ENCODE measurements at places on chromosomes 7 and 10. TPM values are rescaled to one million over a fixed set of nuclear protein-coding genes. Genes with fewer than 3 reads are reported as not detected.

OR9A2 gene
- total RNA-seq = not detected

EPHB6 gene
- total RNA-seq = 5.7 TPM

MRPS33 gene
- total RNA-seq = 58.5 TPM

MYL10 gene
- not detected for total RNA-seq

HMX2 gene
- not detected for total RNA-seq

GRCh38 chr7:24733414-24734060, 23.7 kb downstream of the GSDME start:
- H3K4me1 ChIP-seq = peaks cover 9% of the 10 kb centered on the region
- no peak for DNase-seq

- H3K36me3 ChIP-seq = no peaks in the 10 kb centered on the region
- no peak overlapping the region for H3K27ac ChIP-seq
- peaks cover 26% of the 10 kb centered on the region for H3K27me3 ChIP-seq
- peaks cover 22% of the 10 kb centered on the region for H3K4me1 ChIP-seq
- no peak overlapping the region for H3K4me3 ChIP-seq
Measured at GRCh38 chr10:101453318-101453717, 99.4 kb downstream of the BTRC start.

- no peak overlapping the region for H3K4me3 ChIP-seq
- no peak for DNase-seq
- H3K36me3 ChIP-seq = no peaks in the 10 kb centered on the region
Measured at GRCh38 chr7:51067258-51067657, 249.4 kb downstream of the COBL start.

- no peak overlapping the region for H3K27ac ChIP-seq
- DNase-seq = no peak
- no peak overlapping the region for H3K4me3 ChIP-seq
- H3K4me1 ChIP-seq = peaks cover 2% of the 10 kb centered on the region
Measured at GRCh38 chr7:22002726-22003125, 57.0 kb upstream of the CDCA7L start.

GRCh38 chr7:107666790-107667189, 6.2 kb downstream of the SLC26A4 start:
- peaks cover 39% of the 10 kb centered on the region for H3K4me1 ChIP-seq
- peaks cover 23% of the 10 kb centered on the region for H3K36me3 ChIP-seq
- H3K4me3 ChIP-seq = no peak overlapping the region
- DNase-seq = no peak
- H3K27me3 ChIP-seq = no peaks in the 10 kb centered on the region

- no peaks in the 10 kb centered on the region for H3K36me3 ChIP-seq
- no peaks in the 10 kb centered on the region for H3K4me1 ChIP-seq
- no peak overlapping the region for H3K4me3 ChIP-seq
Measured at GRCh38 chr7:116621649-116622048, 50.3 kb upstream of the MET start.

DNA sequence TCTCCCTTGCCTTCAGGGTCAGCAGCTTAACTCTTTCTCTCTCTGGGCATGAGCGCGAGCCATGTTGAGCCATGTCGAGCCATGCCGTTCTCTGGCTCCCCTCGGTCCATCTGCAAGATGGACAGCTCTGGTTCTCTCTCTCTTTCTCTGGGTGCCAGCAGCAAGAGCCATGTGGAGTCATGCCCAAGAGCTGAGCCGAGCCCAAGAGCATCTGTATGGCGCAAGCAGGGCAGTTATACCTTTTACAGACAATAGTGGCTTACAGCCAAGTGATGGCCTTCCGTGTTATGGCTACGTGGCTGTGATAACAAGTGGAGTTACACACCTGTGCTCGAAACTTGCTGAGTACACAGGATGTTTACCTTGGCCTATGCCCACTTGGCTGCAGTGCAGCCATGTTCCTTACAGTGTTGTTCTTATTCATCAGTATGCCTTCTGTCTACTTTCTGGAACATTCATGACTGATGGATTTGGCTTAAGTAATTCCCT, 327.7 kb downstream of the GLRX3 start:
- no peak overlapping the region for H3K27ac ChIP-seq
- H3K36me3 ChIP-seq = no peaks in the 10 kb centered on the region
- peak; percentile 8 for DNase-seq
- H3K4me1 ChIP-seq = no peaks in the 10 kb centered on the region

GRCh38 chr7:92740700-92741126, 95.7 kb downstream of the CDK6 start:
- no peaks in the 10 kb centered on the region for H3K27me3 ChIP-seq
- DNase-seq = no peak
- peaks cover 60% of the 10 kb centered on the region for H3K36me3 ChIP-seq
- no peak overlapping the region for H3K27ac ChIP-seq

DNA sequence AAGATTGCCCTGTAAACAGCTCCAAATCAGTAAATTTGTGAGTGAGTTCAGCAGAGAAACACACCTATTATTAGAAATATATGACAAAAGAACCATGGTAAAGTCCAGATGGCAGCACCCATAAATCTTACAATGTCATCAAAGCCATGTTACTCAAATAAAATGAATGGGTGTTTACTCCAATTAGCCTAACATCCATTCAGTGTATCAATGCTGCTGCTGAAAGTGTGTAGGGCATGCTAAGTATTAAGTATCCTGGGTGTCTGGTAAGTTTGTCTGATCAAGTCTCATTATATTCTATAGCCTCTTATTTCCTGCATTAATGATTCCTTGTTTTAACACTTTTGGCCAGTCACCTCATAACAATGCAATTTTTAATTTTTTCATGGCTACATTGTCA, 185.5 kb upstream of the STEAP4 start:
- no peaks in the 10 kb centered on the region for H3K4me1 ChIP-seq
- no peak overlapping the region for H3K4me3 ChIP-seq
- H3K27me3 ChIP-seq = no peaks in the 10 kb centered on the region
- no peak overlapping the region for H3K27ac ChIP-seq
- H3K36me3 ChIP-seq = no peaks in the 10 kb centered on the region

- peaks cover 8% of the 10 kb centered on the region for H3K27me3 ChIP-seq
- no peaks in the 10 kb centered on the region for H3K4me1 ChIP-seq
- H3K27ac ChIP-seq = no peak overlapping the region
- H3K4me3 ChIP-seq = no peak overlapping the region
Measured at GRCh38 chr10:1227510-1228402, 171.6 kb downstream of the WDR37 start.
